Activated CD8-positive, alpha-beta memory T cell treated with anti-CD3 and anti-CD28 coated beads for 24 hours (primary cell): ENCODE measurements at places on chromosomes 4 and X.

- no peak for DNase-seq
Measured at GRCh38 chr4:101277671-101278070, 69.7 kb downstream of the PPP3CA start.

GRCh38 chr4:141680060-141680459 is 43.7 kb downstream of the IL15 start:
- DNase-seq: no peak

- DNase-seq: no peak
Measured at GRCh38 chrX:23782455-23782854, 518 bp upstream of the SAT1 start.

- no peak for DNase-seq
Measured at GRCh38 chr4:48196758-48197504, 62.9 kb upstream of the TXK start.

DNA sequence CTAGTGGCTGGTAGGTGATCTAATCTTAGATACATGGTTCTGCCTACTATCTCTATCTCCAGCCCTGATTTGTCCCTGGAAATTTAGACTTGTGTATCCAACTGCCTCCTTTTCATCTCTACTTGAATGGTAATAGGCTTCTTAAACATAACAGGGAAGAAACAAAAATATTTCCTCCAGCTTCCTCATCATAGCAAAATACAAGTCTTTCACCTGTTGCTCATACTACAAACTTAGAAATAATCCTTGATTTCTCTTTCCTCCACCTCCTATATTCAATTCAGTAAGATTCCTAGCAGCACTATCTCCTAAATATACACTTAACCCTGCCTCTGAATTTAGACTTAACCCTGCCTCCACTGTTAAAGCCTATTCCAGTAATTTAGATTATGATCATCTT is 373.3 kb upstream of the ACTRT1 start:
- no peak for DNase-seq

- peak; percentile 49 for DNase-seq
Measured at GRCh38 chr4:2340272-2341061, 78.0 kb downstream of the ZFYVE28 start.

GRCh38 chr4:111506706-111507105 is 638.5 kb upstream of the FAM241A start:
- no peak for DNase-seq

- DNase-seq: no peak
Measured at GRCh38 chr4:34422472-34423175, 1821.7 kb downstream of the ARAP2 start.

DNA sequence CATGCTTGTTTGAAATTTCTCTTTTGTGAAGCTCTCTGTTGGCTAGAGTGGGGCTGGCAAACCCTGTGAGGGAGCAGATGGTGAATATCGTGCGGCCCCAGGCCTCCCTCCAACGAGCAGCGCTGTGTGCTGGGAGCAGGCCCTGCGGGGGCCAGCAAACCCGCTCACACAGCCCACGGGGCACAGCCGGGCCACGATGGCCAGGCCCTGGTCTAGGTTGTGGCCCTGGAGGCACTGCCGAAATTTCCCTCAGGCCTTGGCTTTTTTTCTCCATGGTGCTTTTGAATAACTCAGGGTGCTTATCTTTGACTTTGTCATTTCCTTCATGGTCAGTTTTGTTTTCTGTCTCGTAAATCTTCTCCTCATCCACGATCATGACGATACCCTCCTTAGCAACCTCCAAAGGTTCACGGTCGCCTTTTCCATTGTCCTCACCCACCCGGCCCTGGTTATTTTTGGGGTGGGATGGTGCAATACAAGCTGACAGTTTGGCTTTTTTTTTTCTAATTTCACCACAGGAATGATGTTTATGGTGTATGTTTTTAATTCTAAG is 20.7 kb downstream of the PCGF3 start:
- DNase-seq: no peak

DNA sequence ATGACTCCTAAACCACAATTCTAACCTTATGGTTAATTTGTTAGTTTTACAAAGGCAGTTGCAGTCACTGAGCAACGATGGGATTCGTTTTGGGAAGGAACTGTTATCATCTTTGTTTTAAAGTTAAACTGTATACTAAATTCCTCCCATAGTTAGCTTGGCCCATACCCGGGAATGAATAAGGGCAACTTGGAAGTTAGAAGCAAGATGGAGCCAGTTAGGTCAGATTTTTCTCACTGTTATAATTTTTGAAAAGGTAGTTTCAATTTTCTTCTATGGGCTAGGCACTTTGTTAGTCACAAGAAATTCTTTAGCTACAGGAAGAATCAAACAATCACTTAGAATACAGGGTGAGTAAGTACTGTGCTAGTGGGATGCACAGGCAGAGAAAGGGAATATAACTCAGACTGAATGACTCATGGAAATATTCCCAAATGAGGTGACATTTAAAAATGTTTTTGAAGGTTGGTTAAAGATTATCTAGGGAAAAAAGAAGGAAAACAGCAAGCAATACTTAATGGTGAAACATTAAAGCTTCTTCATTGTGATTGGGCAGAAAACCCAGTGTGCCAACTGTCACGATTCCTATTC is 153.6 kb downstream of the MAGEB17 start:
- no peak for DNase-seq

GRCh38 chr4:124177647-124178425 is 534.7 kb downstream of the ANKRD50 start:
- DNase-seq: no peak
